ENCODE measurements at places on chromosomes 5 and 9.
A peak's percentile ranks its signal among the peaks of the same experiment; 100 is the strongest.

DNA sequence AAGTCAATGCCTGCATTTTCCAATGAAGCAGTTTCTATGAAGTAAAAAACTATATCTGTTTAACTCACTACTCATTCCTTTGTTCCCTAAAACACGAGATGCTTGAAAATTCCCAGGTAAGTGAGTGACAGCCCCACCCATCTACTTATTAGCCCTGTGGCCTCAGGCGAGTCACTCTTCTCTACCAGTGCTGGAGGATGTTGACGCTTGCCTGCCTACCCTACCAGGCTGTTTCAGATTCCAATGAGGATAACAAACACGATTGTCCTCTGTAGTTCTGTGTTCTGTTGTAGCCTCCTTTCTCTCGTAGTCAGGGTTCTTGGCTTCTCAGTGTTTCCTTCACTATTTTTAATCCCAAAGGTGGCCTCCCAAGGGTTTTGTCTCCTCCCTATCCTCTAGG lies 388.8 kb downstream of the KDM4C start:
- DNase-seq: no peak

DNA sequence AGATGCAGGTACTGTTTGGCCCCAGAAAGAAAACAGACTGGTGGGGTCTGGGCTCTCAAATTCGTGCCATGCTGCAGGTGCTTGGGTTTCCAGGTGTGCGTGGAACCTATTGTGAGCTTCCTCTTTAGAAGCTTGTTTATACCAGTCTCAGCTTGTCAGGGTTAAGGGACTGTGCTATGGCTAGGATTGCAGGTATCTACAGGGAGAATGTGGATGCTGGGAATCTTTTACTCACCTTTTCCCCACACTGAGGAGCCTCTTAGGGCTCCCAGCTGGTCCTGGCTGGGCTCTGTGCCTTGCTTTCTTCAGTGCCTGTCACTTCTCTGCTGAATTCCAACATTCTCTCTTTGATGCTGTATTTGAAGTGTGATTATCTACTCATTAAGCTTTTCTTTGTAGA lies 111.8 kb downstream of the WDR70 start:
- DNase-seq: no peak

- DNase-seq: no peak
These were observed 889 bp downstream of the PDLIM4 start for GRCh38 chr5:132258102-132259068.

GRCh38 chr9:99509900-99510535 lies 287.9 kb downstream of the SEC61B start:
- DNase-seq: no peak

DNA sequence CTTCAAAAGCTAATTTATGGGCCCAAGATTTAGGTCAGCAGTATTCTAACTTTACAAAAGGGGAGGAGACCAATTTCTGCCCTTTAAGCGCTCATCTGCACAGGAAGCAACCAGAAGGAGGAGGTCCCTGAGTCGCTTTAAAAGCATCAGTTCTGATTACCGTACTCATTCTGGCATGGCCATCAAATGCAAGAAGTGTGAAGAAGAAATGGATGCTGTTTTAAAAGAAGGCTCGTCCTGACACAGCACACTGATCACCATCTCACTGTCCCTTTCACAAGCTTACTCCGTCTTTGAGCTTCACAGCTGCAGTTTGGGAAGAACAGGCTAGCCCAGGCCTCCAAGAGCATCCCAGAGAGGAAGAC lies 17.5 kb downstream of the ZNF608 start:
- DNase-seq: no peak

GRCh38 chr5:53368516-53368915 lies 111.9 kb upstream of the FST start:
- no peak for DNase-seq

GRCh38 chr5:96664669-96665068 lies 2.5 kb downstream of the CAST start:
- no peak for DNase-seq

DNA sequence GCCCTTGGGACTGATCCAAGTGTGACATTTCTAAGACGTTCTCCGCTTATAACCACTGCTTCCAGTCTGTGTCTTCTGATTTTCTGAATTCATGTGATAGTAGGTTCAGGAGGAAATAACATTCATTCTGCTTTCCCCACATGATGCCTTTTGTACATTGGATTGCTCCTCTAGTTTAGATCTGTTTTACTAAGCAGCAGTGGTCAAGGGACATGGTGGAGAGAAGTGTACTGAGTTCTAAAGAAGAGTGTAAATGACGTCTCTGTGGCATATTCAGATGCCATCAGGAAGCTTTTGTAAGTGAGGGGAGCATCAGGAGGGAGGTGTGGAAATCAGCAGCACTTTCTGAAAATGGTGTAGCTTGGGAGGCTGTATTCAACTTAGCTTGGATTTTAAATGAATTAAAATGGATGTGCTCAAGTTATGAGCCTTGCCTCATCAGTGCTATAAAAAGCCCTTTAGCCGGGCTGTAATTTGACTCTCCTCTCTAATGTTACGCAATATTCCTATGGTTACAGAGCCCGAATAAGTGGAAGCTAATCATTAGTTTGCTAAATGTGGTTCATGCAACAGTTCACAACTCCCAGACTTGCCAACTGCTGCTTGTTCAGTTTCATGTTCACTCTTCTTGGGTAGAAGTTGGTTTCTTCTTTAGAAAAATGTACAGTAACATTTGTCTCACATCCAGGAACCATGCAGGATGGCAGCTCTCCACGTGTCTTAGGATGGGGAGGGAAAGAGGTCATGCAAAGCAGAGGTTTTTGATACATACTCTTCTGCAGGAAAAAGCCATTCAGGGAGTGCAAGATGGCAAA lies 281.3 kb downstream of the ARHGAP26 start:
- DNase-seq: no peak

DNA sequence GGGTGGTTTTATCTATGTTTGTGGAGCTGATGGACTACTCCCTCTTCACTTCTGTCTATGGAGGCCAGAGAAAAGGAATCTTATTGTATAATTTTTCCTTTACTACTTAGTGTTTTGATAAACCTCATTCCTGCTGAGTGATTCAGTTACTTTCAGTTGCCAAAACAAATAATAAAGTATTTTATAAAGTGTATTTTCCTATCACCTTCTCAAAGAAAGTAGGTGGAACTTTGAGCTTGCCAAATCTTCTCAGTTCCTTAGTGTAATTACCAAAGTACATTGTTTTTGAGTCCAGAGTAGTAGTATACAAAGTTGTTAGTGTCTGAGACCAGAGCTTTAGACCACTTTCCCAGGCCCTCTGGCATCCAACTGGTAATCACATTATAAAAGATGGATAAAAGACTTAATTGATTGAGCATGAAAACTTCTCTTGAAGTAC lies 13.5 kb downstream of the RABGAP1 start:
- no peak for DNase-seq

DNA sequence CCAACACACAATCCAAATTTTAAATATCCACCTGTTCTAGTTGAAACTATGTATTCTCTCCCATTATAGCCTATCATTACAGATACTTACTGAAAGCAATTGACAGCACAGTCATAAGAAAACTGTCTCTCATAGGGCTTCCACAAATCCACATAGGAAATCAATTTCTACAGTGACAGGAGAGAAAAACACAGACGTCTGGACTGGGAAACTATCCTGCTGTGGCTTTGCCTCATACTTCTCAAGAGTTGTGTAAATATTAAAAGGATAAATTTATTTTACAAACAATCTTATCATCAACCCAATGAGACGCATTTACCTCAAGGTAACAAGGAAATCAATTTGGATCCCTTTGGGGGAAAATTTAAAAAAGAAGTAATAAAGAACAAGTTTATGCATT lies 517.5 kb downstream of the EFNA5 start:
- no peak for DNase-seq

GRCh38 chr5:159887050-159887449 lies 29.2 kb upstream of the ADRA1B start:
- DNase-seq: no peak

DNA sequence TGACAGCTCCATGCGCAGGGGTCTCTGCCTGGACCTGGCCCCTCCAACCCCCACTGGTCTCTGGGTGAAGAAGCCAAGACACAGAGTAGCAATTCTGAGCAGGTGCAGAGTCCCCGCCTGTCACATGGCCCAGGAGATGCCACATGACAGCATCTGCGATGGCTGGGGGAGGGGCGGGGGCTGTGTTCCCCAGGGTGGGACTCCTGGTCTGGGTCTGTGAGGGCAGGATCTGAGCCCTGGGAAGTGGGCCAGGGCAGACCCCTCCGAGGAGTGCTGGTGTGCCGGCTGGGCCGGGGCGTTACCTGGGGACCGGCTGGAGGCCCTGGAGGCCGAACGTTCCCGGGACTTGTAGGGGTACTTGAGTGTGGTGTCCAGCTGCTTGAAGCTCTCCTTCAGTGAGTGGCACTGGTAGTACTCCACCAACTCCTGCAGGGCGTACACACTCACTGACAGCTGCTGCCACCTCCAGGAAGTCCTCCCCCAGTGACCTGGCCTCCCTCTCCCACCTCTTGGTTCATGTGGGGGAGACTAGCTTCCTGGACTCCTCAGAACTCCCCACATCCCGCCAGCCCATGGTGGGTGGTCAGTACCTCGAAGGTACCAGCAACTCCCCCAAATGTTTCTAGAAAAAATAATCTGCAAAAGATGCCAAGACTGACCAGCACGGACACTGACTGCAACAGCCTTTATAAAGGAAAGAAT lies 32.1 kb upstream of the SARDH start:
- DNase-seq: no peak

GRCh38 chr9:18611971-18612370 lies 138.0 kb downstream of the ADAMTSL1 start:
- DNase-seq: no peak

- DNase-seq: peak; percentile 17
These were observed 54.6 kb downstream of the NLN start for GRCh38 chr5:65776441-65777141.

GRCh38 chr5:149754172-149754880 lies 24.2 kb downstream of the PPARGC1B start:
- DNase-seq: no peak

DNA sequence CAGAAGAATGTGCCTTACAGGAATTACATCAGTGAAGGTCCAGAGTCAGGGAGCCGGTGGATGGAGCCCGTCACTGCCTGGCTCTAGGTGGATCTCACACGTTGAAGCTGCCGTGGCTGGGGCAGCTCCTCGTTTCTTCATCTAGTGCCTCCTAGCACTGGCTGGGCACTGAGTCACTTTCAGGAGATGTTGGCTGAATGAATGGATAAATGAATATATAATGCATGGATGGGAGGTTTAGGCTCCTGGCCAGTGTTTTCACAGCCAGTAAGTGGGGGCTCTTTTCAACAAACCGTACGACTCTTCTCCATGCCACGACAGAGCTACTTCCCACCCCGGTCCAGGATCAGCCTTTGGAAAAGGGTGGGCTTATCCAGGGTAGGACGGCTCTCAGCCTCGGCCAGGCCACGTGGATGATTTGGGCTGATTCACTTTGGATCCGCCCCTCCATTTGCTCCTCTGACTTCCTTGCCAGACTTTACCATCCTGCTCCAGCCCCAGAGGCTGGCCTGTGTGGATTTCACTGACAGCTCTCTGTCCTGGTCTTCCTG lies 1.3 kb upstream of the SH3PXD2B start:
- DNase-seq: no peak

DNA sequence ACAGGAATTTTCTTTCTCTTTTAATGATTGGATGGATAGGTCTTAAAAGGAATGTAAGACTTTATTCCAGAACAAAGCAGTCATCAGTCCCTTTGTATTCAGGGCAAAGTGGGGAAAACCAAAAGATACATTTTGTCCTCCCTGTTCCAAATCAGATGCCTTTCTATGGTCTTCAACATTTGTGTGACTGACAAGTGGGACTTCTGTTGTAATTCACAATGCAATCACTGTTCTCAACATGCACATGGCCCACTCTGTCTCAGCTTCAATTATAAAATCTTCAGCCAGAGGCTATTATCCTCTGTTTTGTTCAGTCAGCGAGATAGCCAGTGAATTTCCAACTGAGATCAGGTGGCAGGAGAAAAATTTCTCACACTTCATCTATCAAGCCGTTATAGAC lies 95.5 kb upstream of the ERBIN start:
- DNase-seq: no peak

GRCh38 chr9:116008278-116008677 lies 145.3 kb upstream of the PAPPA start:
- no peak for DNase-seq

GRCh38 chr5:140054086-140054689 lies 11.1 kb upstream of the NRG2 start:
- no peak for DNase-seq

DNA sequence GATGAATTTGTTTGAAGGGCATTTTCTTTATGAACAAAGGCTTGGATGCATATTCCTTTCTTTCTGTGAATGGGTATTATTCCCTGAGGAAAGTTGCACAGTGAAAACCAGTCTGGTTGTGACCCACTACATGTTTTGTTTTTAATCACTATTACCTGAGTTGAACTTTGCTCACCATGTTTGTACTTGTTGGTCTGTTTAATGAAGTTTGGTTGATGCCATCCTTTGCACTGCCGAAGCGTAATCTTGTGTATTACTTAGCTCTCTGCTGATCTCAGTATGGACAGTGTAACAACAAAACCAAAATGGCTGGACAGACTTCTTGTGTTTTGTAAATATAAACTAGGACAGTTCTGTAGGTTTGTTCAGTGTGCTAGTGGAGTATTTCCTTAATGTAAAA lies 38.1 kb downstream of the UGCG start:
- DNase-seq: no peak

- DNase-seq: no peak
These were observed 80.3 kb downstream of the OSMR start for GRCh38 chr5:38926121-38926520.

GRCh38 chr9:108668191-108668937 lies 187.4 kb downstream of the ACTL7B start:
- DNase-seq: no peak

DNA sequence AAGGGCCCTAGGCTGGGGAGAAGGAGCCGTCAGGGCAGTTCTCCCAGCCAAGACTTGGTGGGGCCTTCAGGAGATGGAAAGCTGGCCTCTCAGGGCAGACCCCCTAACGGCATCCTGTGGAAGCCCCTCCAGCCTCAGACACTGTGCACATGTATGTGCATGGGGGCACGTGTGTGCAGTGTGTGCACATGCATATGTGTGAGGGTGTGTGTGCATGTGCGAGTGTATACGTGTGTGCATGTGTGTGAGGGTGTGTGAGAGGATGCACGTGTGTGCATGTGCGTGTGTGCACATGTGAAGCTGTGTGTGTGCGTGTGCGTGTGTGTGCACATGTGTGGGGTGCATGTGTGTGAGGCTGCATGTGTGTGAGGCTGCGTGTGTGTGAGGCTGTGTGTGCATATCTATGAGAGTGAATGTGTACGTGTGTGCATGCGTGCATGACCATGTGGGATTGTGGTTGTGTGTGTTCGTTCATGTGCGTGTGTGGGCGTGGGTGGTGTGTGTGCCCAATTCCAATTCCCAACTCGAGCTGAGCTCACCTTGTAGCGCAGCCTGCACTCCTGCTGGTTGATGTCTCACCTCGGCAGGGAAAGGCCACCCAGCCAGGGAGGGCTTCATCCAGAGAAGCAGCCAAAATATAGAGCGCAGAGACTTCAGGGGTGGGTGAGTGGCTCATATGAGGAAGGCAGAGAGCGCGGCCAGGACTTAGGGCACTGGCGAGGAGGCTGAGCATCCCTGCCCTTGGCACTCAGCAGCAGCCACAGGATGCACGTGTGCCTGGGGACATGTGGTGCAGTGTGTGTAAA lies 142.7 kb upstream of the PPP1R26 start:
- DNase-seq: no peak
